ENCODE measurements at places on chromosomes 6 and 20. TPM values are rescaled to one million over a fixed set of nuclear protein-coding genes. Genes with fewer than 3 reads are reported as not detected.

Gene HSPA1L
- total RNA-seq: 1.1 TPM

Gene FILIP1
- under 0.01 TPM for total RNA-seq

Gene SLC13A3
- total RNA-seq: 3.3 TPM

Gene CPXM1
- total RNA-seq: not detected

Gene PROKR2
- total RNA-seq: not detected

Gene AAR2
- 21.2 TPM for total RNA-seq

Gene JPH2
- total RNA-seq: 0.68 TPM

Gene THBD
- 229 TPM for total RNA-seq

Gene SASH1
- 7.2 TPM for total RNA-seq

Gene COX7A2
- 82.4 TPM for total RNA-seq

Gene FOXC1
- total RNA-seq: 6.9 TPM

Gene GJA1
- total RNA-seq: 101 TPM

Gene PTGIS
- total RNA-seq: not detected

Gene PPP1R3G
- 0.34 TPM for total RNA-seq

Gene PSORS1C2
- not detected for total RNA-seq

Gene RIPOR3
- 1.6 TPM for total RNA-seq

Gene BMP7
- total RNA-seq: not detected

Gene TFAP2C
- 8.2 TPM for total RNA-seq

Gene CLPSL1
- not detected for total RNA-seq

Gene KATNA1
- 36.8 TPM for total RNA-seq

Gene RAD21L1
- total RNA-seq: not detected

Gene SRMS
- total RNA-seq: 0.34 TPM

Gene NINL
- 6.5 TPM for total RNA-seq

Gene RBBP9
- total RNA-seq: 16.4 TPM

Gene TRIM10
- total RNA-seq: not detected

Gene PRDM13
- total RNA-seq: not detected

Gene TMEM242
- total RNA-seq: 8.1 TPM

Gene SLC17A9
- 0.28 TPM for total RNA-seq

Gene TRIM15
- not detected for total RNA-seq

Gene FAXC
- 1.0 TPM for total RNA-seq

Gene PACRG
- total RNA-seq: 0.21 TPM

Gene CST4
- total RNA-seq: not detected

Gene SAMD5
- 1.4 TPM for total RNA-seq

Gene SPO11
- total RNA-seq: not detected

Gene ESR1
- total RNA-seq: under 0.01 TPM

Gene DEFB132
- total RNA-seq: not detected

Gene ZC2HC1B
- total RNA-seq: not detected

Gene BPI
- not detected for total RNA-seq
